ENCODE measurements at places on chromosomes 1 and 21.

DNA sequence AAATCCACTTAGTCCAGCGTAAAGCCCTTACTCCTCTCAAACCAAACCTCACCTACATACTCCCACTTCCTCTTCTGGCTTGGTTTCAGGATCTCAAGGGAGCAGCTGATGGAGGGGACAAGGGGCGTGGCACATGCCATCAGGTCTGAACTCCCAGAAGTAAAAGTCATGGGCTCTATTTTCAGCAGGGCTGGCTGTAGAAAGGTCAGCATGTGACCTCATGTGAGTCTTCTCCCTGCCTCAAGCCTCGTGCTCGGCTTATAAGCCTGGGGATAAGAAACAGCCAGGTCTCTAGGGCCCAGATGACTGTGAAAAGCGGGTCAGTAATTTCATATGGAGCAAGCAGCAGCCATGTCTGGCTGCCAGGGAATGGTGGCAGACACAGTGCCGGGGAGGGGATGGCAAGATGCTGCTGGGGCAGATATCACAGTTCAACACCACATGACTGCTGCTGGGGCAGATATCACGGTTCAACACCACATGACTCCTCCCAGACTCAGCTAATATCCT, 227.9 kb downstream of the KCNH1 start:
- no peak for DNase-seq

GRCh38 chr1:25815208-25816111, 4.3 kb upstream of the MTFR1L start:
- DNase-seq, result no peak

GRCh38 chr1:89547563-89548116, 23.0 kb downstream of the LRRC8B start:
- no peak for DNase-seq

DNA sequence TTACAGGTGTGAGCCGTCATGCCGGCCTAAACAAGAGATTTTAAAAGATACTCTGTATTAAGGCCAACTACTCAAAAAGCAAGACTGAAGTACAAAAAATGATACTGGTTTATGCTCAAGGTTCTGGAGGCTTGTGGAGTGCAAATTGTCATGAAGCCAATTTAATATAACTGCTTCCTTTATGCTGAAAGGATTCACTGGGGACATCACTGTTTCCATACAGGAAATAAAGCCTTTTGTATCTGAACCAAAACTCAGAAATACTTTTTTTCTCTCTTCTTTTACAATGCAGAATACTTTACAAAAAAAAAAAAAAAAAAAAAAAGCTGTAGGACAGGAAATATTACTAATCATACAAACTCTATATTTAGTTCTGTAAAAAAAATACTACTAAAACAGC, 55.5 kb upstream of the CNN3 start:
- DNase-seq, result no peak

- no peak for DNase-seq
Observed at GRCh38 chr1:222948079-222948478, 133.2 kb downstream of the DISP1 start.

All from stimulated activated CD4-positive, alpha-beta T cell treated with anti-CD3 and anti-CD28 coated beads, Interleukin-4, amount 100 ng/mL, for 48 hours (primary cell).